ENCODE measurements at places on chromosomes 12 and 14.

DNA sequence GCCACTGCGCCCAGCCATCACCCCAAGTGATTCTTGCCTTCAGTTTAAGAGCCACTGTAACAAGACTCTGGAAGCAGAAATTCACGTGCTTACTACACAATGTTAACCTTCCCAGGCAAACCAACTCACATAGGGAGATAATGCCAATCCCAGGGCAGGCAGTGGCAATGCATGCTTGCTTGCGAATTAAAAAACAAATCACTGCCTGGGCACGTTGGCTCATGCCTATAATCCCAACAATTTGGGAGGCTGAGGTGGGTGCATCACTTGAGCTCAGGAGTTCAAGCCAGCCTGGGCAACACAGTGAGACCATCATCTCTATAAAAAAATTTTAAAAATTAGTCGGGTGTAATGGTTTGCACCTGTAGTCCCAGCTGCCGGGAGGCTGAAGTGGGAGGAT lies 37.8 kb upstream of the P2RX4 start:
- no peak for DNase-seq

GRCh38 chr12:115155665-115156645 lies 472.0 kb upstream of the TBX3 start:
- DNase-seq = peak; percentile 47

GRCh38 chr12:40033242-40033630 lies 72.6 kb downstream of the SLC2A13 start:
- DNase-seq = no peak

DNA sequence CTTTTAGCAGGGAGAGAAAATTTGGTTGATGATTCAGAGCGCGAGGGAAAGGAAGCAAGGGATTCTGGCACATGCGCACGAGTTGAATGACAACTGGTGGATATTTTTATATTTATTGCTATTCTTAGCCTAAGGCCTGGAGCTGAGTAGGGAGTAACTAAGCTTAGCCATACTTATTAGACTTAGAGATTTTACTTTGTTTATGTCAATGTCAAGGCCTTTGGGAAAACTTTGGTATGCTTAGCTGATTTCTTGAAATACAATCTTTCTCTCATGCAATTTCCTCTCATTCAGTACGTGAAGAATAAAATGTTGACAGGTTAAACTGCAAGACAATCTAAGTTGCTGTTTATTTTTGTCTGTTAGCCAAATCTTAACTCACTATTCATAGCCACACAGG lies 101.1 kb downstream of the CRADD start:
- DNase-seq = peak; percentile 57

DNA sequence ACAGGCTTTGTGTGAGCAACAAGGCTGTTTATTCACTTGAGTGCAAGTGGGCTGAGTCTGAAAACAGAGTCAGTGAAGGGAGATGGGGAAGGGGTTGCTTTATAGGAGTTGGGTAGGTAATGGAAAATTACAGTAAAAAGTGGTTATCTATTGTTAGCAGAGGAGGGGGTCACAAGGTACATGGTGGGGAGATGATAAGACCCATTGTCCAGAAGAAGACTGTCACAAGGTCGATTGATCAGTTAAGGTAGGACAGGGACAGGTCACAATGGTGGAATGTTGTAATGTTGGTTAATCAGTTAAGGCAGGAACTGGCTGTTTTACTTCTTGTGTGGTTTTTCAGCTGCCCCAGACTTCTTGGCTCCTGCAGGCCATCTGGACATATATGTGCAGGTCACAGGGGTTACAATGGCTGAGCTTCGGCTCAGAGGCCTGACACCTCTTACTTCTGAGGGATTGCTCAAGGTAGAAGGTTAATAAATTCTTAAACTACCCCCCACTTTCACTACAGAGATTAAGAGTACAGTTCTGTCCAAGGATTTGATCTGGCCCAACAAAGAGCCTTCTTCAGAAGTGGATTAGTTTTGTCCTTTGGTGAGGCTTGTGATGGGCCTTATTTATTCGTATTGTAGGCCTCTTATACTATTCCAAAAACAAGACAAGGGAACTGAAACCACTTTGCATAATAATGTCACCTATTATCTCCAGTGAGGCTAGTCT lies 13.8 kb upstream of the DHRS4 start:
- no peak for DNase-seq

- DNase-seq = no peak
Measured at GRCh38 chr14:73254247-73255004, 17.1 kb downstream of the PAPLN start.

- no peak for DNase-seq
Measured at GRCh38 chr12:123754041-123754772, 7.9 kb upstream of the DNAH10 start.
